ENCODE measurements at places on chromosomes 5 and 9. TPM values are rescaled to one million over a fixed set of nuclear protein-coding genes. Genes with fewer than 3 reads are reported as not detected.

DNA sequence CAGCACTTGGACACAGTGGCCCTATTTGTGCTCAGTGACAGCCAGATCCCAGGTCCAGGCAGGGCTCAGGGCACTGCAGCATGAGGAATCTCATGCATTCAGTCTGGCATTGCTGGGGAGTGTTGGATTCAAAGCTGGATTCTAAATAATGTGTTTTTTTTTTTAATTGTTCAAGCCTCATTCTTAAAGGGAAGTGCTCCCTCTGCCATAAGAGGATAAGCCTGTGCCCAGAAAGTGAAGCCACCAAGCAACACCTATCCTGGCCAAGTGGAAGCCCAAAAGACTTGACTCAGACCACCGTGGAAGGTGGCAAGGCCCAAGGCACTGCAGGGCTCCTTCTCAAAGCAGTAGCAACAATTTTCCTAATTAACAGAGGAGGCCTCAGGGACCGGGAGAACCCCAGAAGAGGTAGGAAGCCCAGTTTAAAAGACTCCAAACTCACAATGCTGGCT, 135.6 kb downstream of the ACTL7B start:
- no peak for DNase-seq

DNA sequence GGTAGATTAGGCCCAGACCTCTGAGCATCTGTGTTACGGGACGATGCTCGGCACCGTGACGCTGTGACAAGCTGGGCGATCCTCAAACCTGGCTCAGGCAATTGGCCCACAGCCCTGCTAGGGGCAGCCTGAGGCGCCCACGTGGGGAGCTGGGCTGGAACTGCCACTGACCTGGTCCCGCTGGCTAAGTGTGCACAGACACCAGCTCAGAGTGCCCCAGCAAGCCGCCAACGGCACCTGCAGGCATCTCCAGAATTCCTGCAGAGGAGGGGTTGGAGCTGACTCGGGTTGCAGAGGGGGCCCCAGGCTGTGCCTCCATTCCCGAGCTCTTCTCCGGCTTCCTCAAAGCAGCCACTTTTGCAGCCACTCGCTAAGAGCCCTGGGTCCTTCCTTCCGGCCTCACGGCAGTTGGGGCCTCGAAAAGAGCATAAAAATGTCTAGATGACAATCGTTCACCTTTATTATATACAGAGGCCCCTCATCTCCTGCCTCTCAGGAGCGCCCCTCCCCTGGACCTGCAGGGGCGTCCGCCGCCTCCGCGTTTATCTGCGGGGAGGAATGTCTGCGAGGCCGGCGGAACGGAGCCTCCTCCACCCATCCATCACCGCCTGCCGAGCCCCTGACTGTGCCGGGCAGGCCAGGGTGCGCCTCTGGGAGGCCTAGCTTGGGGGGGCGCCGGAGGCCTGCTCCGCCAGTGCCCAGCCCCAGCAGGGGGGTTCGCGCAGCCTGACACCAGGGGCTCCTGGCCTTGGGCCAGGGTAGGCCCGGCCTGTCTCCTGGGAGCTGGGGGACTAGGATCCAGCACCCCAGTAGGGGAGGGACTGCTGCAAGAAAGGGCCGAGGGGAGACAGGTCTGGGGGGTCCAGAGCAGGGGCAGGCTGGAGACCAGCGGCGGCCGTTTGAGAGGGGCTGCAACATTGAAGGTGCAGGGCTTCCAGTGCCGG, 144.9 kb downstream of the BARX1 start:
- no peak for DNase-seq

DNA sequence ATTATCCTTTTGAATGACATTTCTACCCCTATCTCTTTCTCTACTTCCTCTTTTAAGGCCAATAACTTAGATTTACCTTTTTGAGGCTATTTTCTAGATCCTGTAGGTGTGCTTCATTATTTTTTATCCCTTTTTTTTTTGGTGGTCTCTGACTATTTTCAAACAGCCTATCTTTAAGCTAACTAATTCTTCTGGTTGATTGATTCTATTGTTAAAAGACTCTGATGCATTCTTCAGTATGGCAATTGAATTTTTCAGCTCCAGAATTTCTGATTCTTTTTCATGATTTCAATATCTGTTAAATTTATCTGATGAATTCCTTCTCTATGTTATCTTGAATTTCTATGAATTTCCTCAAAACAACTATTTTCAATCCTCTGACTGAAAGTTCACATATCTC, 7.4 kb upstream of the SLC36A3 start:
- DNase-seq: no peak

The DIRAS2 gene
- polyA plus RNA-seq: not detected

- DNase-seq: no peak
Observed at GRCh38 chr9:105257809-105258208, 13.4 kb downstream of the SLC44A1 start.

DNA sequence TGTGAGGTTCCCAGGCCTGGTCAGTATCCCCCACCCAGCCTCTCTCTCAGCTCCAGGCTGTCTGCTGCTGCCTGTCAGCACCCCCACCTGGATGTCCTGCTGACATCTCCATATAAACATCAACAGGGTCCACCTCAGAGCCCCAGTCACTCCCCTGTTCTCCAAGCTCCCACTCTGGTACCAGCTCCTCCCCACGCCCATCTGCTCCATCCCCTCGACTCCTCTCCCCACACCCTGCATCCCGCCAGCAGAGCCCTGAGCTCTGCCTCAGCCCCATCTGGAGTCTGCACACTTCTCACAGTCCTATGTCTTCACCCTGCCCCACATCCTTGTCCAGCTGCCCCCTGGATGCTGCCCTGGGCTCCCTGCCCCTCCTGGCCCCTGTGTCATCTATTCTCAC, 67.7 kb upstream of the LRRTM2 start:
- DNase-seq: no peak

- no peak for DNase-seq
Observed at GRCh38 chr9:80025796-80026520, 454.2 kb downstream of the TLE4 start.

All from HepG2 (cell line).